Activated CD4-positive, alpha-beta T cell treated with anti-CD3 and anti-CD28 coated beads, Interleukin-2, amount 10 ng/mL, durations not matched to agents 7 days and 5 days (primary cell): ENCODE measurements at places on chromosomes 13 and 19.

DNA sequence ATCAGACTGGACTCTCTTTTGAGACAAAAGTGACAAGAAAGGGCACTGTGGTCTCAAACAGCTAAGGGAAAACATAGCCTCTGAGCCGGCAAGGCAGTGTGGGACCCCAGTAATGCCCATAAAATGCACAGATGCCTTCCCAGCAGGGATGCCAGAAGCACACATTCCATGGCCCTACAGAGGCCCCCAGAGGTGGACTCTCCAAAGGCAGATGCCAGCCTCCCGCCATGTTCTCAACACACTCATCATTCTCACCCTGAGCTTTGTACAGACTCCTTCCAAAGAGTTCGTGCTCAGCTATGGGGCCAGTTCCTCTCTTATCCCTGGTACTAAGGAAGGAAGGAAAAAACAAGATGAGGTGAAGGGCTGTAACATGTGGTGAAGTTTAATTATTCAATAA lies 67.1 kb upstream of the ATP12A start:
- no peak for DNase-seq

- DNase-seq, result no peak
These were observed 799.0 kb downstream of the DACH1 start for GRCh38 chr13:71068041-71068440.

- DNase-seq, result no peak
These were observed 51.3 kb upstream of the CYSLTR2 start for GRCh38 chr13:48602296-48603016.

DNA sequence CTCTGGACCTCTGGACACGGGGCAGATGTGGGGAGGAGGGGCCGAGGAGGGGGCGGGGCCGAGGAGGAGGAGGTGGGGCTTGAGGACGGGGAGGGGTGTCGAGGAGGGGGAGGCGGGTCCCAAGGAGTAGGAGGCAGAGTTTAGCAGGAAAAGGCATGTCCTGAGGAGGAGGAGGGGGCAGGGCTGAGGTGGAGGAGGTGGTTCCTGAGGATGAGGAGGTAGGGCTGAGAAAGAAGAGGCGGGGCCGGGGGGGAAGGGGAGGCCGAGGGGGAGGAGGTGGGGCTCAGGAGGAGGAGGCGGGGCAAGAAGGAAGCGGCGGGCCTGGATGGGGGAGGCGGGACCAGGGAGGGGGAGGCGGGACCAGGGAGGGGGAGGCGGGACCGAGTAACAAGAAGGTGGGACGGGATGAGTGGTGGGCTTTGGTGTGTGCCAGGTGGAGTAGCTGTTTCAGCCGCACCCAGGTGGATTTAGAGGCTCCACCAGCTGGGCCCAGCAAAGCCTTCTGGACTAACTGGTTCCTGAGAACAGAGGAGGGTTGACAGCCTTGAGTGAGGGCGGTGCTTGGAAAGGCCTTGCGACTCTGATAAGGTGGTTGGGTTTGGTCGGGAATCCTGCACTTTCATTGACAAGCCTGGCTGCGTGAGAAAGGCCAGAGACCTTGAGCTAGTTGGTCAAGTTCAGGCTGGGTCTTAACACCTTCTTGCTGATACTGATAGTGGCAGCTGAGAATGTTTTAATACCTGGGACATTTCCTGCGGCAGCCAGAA lies 7.7 kb downstream of the TECR start:
- peak; percentile 68 for DNase-seq

DNA sequence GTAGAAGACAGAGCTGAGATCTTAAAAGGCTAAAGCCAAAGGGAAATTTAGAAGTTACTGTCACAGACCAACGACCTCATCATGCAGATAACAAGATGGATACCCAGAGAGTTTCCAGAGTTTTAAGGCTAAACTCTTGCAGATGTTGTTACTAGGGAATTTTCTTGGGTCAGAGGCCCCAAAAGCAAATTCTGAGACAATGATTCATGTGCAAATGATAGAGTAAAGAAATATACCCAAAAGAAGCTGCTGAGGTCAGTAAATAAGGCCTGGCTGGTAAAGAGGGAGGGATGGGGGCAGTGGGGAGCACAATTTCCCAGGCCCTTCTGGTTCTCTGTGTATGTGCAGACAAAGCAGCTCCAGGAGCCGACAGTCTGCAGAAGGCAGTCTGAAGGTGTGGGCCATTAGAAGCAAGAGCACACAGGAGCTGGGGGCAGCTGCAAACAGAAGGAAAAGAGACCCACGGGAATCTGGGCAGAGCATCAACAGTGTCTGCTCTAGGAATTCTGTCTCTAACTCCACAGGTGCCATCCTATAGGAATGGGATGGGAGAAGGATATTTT lies 330.8 kb downstream of the TBC1D4 start:
- DNase-seq, result no peak

DNA sequence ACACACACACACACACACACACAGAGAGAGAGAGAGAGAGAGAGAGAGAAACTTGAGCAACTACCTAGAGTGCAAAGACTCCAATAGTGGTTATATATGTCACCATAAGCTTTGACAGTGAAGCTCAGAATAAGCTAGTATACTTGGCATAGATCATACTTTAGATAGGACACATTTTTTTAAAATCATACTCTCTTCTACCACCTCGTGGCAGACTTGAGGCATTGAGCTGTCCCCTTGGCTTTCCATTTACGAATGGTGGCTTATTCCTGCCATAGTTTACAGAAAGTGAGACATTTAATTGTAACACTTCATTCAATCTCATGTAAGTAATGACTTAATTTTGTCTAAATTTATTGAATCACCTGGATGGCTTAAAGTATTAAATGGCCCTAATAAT lies 108.2 kb downstream of the EDNRB start:
- DNase-seq, result no peak
